Body of pancreas (tissue), 4 donors: ENCODE measurements at places on chromosomes 3 and 15.

- no peak for DNase-seq
Observed at GRCh38 chr3:131699001-131699400, 196.2 kb upstream of the MRPL3 start.

DNA sequence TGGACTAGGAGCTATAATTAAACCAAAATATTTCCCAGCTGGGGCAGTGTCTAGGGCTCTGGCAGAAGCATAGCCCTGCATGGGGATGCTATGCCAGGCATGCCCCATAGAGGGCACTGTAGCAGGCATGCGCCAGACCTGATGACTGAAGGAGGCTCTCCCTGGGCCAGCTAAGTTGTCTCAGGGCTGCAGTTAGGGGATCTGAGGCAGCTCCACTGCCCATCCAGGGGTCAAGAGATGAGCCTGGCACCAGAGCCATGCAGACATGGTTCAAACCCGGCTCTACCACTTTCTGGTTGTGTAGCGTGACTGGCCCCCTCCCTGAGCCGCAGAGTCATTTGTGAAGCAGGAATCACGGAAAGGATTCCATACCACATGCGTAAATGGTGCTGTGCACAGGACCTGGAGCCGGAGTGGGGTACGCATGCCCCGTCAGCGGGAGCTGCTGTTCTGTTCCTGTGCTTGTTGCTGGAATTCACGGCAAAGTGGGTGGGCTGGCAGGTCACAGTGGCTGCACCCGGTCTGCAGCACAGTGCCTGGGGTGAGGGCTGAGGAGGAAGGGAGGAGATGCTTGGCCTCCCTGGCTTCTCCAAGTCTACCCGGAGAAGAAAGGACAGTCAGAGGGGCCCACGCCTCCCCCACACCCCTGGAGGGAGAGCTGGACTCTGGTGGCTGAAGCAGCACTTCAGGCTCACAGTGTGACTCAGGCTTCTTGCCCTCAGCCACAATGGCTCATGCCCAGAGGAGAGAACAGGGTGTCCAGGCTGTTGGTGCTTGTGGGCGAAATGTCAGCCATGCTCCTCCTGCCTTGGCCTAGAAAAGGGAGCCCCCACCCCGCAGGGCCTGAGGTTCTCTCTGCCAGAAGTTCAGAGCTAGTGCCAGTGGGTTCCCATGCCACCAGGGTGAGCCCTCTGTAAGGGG lies 43.1 kb downstream of the DNASE1L3 start:
- DNase-seq, result peak; percentile 77

GRCh38 chr3:65265942-65266590 lies 578.3 kb upstream of the ADAMTS9 start:
- no peak for DNase-seq

GRCh38 chr3:143633816-143634215 lies 214.5 kb downstream of the SLC9A9 start:
- no peak for DNase-seq

- DNase-seq, result no peak
Observed at GRCh38 chr15:72034859-72035650, 82.9 kb downstream of the MYO9A start.

GRCh38 chr15:31300981-31301672 lies 25.5 kb upstream of the KLF13 start:
- no peak for DNase-seq

GRCh38 chr3:158205994-158206393 lies 96.1 kb downstream of the RSRC1 start:
- no peak for DNase-seq

DNA sequence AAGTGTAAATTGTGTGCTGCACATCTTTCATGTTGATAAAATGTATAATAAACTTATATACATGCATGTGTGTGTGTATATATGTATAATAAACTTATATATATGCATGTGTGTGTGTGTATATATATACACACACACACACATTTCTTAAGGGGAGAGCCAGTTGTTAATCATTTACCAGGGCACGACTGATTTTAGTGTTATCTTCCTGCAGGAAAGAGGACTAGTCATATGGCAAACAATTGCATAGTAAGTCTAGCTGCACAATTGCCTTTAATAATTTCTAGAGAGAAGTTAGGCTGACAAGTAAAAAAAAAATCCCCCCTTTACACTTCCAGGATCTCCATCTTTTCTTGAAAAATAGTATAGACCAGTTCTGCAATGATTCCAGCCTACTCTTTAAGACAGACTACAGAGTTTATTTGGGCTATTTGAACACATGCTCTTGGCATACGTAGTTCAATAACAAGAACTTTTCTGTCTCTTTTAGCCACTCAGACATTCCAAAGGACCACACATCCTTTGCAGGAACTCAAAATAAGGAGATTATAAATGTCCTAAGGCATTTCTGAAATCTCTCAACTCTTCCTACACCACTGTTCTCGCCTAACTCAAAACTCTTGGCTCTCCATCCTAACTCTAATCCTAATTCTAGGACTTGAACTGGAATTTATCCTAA lies 163.6 kb upstream of the SETMAR start:
- no peak for DNase-seq
